MG63 (cell line): ENCODE measurements at places on chromosomes 12 and 14.

- DNase-seq = no peak
Observed at GRCh38 chr14:21940887-21941856, 267.6 kb upstream of the OR4E1 start.

DNA sequence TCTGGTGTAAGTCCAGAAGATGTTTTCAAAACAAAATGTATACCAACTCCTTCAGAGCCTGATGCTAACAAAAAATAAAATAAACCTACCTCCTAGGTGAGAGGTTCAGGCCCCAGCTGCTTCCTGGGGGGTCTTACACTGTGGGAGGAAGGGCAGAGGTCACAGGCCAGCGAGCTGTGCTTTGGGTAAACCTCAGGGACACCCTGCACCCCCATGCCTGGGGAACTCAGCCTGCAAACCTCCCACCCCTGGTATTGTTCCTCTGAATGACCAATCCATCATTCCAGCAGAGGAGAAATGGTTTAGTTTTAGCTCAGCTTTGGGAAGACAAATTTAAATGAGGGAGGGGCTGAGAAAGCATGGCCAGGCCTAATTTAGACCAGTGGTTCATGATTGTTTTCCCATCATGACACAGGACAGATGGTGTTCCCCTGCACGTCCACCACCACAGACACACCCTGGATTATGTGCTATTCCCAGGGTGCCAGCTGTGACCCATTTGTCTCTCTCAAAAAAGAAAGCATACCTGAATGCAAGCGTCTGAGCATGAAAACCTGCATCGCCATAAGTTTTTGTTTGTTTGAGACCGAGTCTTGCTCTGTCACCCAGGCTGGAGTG, 14.5 kb upstream of the TFCP2 start:
- DNase-seq = no peak

DNA sequence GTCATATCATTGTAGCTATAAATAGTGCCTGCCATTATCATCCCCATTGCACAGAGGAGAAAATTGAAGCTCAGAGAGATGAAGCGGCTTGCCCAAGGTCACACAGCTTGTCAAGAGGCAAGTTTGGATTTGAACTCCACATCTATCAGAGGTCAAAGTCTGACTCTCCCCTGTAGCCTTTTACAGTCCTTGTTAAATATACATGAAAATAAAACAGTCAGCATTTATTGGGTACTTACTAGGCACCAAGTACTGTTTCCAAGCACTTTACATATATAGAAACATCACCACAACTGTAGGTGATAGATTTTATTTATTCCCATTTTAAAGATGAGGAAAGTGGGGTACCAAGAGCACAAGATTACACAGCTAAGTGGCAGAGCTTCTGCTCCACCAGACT, 67.2 kb downstream of the WSCD2 start:
- DNase-seq = no peak

GRCh38 chr14:33737446-33737845, 213.4 kb downstream of the EGLN3 start:
- peak; percentile 20 for DNase-seq

DNA sequence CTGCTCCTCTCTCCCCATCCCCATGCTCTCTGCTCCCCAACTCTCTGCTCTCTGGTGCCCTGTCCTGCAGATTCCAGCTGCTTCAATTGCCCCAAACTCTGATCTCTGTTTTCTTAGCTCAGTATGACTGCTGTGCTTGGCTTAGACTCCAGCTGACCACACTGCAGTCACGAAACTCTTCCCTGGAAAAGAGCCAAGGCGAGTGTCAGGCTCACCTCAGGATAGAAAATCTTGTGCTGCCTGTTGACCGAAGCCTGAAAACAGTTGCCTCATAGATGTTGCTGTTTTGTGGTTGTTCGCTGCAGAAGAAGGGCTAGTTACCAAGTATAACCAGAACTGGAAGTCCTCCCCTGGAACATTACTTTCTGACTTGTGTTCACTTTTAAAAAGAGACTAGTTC, 6.7 kb upstream of the STON2 start:
- DNase-seq = peak; percentile 18

GRCh38 chr12:114193474-114193873, 212.5 kb downstream of the TBX5 start:
- no peak for DNase-seq
